Fibroblast of skin of left quadriceps (primary cell): ENCODE measurements at places on chromosomes 5 and 9.

DNA sequence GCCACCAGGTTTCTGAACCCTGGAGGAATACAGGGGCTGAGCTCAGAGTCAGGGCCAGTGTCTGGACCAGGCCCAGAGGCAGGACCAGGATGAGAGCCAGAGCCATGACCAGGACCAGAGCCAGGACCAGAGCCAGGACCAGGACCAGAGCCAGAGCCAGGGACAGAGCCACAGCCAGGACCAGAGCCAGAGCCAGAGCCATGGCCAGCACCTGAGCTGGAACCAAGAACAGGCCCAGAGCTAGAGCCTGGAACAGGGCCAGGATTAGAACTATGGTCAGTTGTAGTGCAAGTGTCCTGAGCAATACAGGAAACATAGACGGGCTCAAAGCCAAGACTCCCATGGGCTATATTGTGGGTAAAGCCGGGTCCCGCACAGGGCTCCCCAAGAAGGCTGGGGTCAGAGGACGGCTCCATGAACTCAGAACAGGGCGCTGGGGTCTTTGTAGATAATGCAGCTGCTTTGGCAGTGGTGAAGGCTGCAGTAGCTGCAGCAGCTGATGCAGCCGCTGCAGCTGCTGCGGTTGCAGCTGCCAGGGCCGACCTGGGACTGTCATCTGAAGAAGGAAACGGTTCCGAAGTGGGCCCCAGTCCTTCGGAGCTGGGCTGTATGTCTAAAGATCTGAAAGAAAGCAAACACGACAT lies 559 bp downstream of the SPAG8 start:
- no peak for DNase-seq

DNA sequence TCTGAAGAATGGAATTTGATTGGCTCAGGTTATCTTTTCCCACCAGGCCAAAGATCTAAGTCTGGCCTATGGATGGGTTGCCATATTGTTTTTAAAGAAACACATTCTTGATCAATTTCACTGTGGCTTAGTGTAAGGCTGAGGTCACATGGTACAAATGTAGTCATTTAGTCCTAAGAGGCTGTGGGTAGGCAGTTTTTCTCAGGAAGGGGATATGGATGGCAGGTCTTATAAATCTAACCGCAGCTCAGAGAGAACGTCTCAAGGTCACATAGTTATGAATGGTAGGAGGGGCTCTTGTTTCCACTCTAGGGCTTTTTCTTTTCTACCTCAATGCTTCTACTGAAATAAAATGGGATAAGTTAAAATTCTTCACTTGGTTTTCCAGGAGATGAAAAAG lies 128.6 kb upstream of the ACTBL2 start:
- no peak for DNase-seq

- DNase-seq: no peak
These were observed 42.7 kb downstream of the GADD45G start for GRCh38 chr9:89647366-89648128.

DNA sequence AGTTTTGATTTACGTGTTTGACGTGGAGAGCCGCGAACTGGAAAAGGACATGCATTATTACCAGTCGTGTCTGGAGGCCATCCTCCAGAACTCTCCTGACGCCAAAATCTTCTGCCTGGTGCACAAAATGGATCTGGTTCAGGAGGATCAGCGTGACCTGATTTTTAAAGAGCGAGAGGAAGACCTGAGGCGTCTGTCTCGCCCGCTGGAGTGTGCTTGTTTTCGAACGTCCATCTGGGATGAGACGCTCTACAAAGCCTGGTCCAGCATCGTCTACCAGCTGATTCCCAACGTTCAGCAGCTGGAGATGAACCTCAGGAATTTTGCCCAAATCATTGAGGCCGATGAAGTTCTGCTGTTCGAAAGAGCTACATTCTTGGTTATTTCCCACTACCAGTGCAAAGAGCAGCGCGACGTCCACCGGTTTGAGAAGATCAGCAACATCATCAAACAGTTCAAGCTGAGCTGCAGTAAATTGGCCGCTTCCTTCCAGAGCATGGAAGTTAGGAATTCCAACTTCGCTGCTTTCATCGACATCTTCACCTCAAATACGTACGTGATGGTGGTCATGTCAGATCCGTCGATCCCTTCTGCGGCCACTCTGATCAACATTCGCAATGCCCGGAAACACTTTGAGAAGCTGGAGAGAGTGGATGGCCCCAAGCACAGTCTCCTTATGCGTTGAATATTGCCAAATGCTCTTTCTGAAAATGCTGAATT lies 850 bp downstream of the RRAGA start:
- DNase-seq: no peak

DNA sequence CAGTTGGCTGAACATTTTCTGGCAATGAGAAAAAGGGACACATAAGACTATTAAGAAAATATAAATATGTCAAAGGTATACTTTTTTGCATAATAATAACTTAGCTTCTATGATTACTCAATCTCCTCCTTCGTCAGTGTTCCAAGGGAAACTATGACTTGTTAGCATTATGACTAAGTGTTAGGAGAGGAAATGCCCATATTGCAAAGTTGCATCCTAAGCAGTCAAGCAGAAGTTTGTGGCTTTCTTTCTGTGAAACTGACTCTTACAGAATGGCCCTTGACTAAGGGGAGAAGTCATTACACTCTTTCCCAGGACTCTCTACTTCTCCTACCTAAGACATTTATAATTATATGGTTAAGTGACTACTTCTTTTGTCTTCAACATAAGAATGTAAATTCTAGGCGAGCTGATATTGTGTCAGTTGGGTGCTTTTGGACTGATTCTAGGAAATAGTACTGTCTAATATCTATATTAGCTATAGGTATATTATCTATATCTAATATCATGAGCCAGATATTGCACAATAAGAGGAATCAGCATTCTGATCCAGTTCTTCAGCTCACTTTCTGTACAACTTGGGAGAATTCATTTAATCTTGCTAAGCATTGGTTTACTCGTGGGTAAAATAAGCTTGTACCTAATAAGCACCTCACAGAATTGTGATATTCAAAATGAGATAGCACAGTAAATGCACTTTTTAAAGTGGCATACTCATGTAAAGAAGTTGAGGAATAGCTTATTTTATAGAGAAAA lies 16.4 kb upstream of the SPINK6 start:
- no peak for DNase-seq

DNA sequence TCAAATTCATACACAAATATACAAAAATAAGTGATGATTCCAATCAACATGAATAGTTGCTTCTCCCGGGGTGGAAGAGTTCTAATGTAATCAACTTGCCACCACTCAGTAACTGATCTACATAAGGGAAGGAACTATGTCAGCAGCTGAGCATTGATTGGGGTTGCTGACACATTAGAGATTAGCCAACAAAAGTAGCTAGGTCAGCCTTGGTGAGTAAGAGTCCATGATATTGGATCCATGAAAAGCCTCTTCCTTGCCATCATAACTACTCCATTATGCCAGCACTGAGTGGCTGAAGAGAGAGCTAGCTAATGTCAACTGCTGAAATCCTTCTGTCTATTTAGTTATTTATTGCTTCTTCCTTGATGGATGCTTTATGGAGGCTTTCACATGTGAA lies 309.8 kb downstream of the NFIB start:
- DNase-seq: no peak

- DNase-seq: no peak
These were observed 25.5 kb downstream of the GRAMD2B start for GRCh38 chr5:126448720-126449119.

- DNase-seq: no peak
These were observed 79.4 kb downstream of the ESM1 start for GRCh38 chr5:54905942-54906537.

- DNase-seq: peak; percentile 92
These were observed 29.2 kb upstream of the TGFBI start for GRCh38 chr5:135999406-136000139.

- DNase-seq: no peak
These were observed 31.5 kb downstream of the HRH2 start for GRCh38 chr5:175689147-175689991.

DNA sequence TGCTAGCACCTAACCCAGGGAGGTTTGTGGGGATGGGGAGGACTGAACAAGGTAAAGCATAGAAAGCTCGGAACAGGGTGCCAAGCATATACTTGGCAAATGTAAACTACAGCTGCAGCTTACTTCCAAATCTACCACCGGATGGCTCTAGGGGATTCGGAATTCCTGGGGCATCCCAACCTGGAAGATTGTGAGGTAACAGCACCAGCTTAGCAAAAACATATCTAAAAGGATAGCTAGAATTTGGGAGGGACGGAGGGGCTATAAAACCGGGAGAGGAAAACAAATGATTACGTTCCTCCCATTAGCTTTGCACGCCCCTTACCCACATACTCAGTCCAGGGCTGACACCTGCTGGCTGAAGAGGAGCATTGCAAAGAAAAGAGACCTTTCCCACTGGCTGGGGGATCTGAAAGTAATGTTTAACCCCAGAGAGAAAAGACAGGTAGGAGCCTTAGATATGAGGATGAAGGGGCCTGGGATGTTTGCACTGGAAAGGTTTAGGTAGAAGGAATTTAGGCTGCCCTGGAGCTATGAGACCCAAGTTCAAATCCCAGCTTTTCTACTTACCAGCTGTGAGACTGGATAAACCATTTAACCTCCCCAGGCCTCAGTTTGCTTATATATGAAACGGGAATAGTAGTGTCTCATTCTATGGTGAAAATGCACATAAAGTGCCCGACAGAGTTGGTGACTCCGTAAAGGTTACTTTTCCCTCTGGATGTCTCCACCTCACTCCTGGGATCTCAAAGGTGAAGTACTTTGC lies 73.6 kb downstream of the FAM114A2 start:
- DNase-seq: peak; percentile 56

DNA sequence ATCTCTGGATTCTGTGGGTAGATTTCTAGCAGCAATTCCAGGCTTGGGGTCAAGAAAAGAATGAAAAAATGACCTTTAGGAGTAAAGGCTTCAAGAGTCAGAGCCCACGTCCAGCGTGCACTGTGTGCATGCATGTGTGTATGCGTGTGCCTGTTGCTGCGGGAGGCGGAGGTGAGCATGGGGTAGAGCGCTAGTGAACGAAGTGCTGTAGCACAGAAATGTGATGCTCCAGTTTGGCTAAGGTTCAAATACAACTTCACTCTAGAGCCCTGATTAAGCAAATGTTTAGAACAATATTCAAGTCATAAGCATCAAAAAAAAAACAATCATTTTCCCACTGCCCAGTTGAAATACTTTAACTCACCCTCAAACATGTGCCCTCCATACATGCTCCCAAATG lies 403.9 kb downstream of the ZNF608 start:
- DNase-seq: no peak

- DNase-seq: no peak
These were observed 237.3 kb downstream of the PBX3 start for GRCh38 chr9:125984461-125984860.

- DNase-seq: no peak
These were observed 692 bp downstream of the PSAT1 start for GRCh38 chr9:78297672-78297961.

DNA sequence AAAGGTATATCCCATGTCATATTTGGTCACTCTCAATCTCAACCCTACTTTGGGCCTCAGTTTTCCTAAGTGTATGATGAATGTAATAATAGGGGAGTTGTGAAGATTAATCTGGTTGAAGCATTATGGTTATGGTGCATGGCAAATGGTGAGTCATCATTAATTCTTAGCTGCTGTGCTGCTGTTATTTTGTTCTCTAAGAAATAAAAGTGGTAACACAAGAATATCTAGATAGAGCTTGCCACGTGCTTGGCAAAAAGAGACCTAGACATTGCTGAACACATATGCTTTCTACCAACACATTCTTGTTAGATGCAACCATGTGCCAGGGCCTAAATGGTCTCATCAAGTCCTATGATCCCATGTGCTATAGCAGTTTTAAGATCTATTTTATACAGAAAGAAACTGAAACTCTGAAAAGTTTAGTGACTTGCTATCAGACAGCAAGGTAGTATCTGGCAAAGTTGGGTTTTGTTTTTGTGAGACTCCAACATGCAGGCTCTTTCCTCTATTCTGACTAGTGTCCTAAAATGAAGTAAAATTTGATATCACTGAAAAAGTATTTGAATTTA lies 699.9 kb upstream of the MEF2C start:
- no peak for DNase-seq

DNA sequence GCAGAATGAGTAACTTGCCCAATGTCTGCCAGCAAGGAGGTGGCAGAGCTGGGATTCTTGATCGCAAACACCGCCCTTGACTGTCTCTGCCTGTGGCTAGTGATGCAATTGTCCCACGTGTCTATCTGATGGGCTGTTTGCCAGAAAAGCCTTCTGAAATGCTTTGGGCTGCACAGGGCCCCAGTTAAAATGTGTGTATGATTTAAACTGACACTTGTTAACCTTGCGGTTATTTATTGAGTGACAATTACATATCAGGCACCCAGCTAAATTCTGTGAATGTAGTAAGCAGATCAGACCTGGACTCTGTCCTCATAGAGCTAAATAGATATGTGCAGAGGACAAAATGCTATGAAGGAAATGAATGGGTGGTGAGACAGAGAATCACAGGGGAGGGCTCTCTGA lies 11.6 kb upstream of the IL12B start:
- peak; percentile 64 for DNase-seq

DNA sequence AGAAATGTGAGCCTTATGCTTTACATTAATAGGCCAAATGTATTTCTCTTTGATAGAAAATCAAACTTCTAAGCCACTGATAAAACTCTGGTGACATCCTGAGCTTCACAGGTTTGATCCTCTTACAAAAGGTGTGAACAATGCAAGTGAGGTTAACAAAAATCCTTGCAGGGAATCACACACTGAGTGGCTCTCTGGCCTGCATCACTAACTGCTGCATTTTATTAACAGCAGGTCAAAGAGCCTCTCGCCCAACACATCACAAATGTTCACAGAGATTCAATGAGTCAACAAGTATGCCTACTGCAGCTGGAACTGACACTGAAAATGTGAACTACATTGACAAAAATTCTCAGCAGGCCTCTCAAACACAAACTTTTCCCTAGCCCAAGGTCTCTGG lies 122.3 kb downstream of the SEMA5A start:
- no peak for DNase-seq

DNA sequence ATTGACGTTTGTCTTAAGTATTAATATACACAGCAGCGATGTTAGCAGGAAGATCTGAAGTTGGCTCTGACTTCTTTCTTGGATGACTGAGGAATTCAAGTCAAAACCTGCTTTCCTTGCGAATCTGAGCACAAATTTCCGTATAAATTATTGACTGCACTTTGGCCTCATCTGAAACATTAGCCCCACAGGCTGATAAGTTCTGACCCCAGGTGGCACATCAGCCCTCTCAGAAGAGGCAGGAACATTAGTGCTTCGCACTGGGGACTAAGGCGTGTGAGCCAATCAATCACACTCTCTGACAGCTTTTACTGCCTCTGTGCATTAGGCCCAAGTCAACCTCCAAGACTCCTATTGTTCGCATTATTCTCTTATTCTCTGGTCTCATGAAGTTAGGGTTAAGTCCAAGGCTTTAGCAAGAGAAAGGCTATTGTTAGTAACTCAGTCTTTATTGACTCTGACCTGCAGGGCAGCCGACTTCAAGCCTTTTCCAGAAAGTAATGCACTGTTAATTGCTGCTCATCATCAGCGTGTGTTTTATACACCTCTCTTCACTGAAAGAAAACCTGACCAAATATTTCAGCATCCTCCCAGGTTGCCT lies 84.2 kb downstream of the ZNF608 start:
- no peak for DNase-seq
